ENCODE measurements at places on chromosomes 12 and 14.
A peak's percentile ranks its signal among the peaks of the same experiment; 100 is the strongest.

DNA sequence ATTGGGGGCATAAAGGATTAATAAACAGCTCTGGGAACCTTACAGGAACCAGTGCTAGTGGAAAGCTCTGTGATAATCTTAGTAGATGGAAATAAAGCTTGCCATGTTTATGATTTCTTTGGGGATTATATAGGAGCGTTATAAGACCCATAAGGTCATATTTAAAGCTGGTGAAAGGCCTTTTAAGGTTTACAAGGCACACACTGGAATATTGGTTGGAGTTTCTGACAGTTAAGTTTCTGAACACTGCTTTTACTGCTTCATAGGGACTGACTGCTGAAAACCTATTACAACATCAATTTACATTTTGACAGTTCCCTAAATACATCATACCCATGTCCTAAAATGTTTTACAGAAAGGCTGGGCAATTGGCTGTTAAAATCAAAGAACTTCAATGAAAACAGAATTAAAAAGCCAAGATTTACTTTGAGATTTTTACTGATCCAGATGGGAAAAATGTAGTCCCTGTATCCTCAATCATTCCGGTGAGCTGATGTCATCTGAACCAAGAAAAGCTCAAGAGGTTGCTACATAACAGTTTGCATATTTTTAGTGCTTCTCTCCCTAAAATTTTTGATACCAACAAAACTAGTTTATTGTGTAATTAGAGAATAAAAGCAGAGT is 153.7 kb upstream of the IGF1 start:
- DNase-seq: no peak

DNA sequence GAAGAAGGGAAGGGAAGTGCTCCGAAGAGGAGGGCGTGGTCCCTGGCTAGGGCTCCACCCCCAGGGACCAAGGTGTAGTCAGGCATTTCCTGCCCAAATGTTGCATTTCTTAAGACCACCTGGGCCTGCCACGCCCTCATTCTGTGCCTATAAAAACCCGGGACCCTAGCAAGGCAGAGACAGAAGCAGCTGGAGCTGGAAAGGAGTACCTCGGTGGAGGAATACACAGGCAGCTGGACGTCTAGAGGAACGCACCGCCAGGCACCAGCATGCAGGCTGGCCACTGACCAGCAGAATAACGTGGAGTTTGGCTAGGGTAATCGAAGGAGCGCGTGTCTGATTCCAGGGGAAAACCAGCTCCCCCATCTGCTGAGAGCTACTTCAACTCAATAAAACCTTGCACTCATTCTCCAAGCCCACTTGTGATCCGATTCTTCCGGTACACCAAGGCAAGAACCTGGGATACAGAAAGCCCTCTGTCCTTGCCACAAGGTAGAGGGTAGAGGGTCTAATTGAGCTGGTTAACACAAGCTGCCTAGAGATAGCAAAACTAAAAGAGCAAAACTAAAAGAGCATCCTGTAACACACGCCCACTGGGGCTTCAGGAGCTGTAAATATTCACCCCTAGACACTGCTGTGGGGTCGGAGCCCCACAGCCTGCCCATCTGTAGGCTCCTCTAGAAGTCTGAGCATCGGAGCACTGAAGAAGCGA is 21.0 kb downstream of the CFL2 start:
- DNase-seq: peak; percentile 57

DNA sequence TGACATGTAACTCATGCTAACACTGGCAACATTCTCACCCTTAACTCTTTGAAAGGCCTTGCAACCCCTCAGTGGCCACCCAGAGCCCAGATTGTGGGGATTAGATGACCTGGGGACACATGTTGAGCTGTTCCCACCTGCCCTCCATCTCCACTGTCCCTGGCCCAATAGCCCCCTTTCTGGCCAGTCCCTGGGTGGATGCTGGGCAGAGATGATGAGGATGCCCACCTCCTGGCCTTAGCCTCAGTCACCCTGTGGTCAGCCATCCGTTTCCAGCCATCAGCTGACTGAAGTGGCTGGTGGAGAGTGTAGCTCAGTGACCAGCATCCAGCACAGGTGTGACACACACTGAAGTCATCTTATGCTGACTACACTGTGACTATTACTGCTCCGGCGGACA is 4.7 kb downstream of the ANHX start:
- DNase-seq: no peak

- DNase-seq: no peak
Measured at GRCh38 chr12:95198914-95199313, 18.4 kb downstream of the FGD6 start.

- no peak for DNase-seq
Measured at GRCh38 chr12:53612978-53613377, 13.2 kb downstream of the ATF7 start.

DNA sequence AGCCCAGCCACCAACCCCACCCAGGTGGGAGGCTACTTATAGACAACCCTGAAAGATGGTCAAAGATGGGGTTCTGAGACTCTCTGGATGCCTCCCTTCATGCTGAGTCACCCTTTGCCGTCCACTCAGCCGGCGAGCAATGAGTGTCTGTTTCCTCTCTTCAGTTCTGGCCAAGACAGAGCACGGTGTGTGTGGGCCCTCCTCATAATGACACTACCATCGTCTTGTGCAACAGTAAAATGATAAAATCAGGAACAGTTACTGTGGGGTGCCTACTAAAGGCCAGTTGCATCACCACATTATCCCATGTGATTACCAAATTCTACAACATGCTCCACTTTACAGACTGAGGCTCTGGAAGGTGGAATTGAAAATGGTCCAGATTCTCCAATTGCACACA is 7.0 kb upstream of the BDKRB1 start:
- DNase-seq: no peak

DNA sequence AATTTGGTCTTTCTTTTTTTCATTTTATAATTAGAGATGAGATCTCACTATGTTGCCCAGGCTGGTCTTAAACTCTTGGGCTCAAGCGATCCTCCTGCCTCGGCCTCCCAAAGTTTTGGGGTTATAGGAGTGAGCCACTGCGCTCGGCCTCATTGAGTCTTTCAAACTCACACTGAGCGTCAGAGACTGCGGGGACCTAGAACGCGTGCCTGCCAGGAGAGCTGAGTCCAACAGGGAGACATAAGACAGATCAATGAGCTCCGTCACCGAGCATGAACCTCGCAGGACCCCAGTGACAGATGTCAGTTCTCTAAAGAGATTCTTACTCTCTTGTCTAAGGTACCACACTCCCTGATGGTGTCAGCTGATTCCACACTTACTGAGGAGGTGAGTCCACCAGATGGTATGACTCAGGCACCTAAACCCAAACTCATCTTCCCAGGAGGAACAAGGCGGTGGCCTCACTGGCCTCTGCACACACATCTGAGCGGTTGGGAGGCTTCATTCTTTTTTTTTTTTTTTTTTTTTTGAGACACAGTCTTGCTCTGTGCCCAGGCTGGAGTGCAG is 58.9 kb downstream of the CCDC88C start:
- DNase-seq: no peak

GRCh38 chr12:77308056-77308455 is 242.7 kb upstream of the E2F7 start:
- DNase-seq: no peak

DNA sequence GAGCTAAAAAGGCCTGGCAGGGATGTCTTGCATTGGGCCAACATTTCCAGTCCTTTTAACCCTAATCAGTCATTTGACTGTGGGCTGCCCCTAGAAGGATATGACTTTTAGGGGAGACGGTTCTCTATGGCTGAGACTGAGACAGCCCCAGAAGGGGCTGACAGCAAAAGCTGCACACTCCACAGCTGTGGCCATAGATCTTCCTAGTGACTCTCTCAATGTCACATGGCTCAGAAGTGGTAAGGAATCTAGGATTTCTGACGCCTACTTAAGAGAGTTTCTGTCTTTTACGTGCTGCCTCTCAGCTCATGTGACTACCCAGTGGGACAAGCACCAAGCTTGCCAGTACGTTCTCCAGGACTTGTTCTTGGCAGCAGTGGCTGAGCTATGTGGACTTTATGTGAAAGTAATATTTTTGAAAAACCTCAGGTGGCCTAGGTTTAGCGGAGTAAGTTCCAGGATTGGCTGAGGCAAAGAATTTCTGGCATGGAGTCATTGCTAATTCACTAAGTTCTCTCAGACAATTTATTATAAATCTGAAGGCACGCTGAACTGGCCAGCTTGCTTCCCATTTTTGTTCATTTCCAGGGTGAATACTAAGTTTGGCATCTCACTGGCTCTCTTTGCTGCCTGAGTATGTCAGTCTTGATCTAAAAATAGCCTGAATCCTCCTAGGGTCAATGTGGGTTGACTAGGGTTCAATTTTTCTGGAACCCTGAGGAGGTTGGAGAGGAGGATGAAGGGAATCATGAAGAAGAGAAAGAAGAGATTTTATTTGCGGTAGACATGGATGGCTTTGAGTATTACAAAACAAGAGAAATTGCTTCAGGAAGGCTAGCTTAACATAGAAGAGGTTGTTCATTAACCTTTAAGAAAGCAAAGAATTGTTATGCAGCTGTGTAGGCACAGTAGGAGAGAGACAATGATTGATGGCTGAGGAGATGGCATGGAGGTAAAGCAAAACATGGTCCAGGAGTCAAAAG is 271.8 kb downstream of the AEBP2 start:
- no peak for DNase-seq

- no peak for DNase-seq
Measured at GRCh38 chr14:86815341-86815740, 1177.6 kb downstream of the GALC start.

- DNase-seq: no peak
Measured at GRCh38 chr14:89262041-89262440, 155.0 kb downstream of the FOXN3 start.

DNA sequence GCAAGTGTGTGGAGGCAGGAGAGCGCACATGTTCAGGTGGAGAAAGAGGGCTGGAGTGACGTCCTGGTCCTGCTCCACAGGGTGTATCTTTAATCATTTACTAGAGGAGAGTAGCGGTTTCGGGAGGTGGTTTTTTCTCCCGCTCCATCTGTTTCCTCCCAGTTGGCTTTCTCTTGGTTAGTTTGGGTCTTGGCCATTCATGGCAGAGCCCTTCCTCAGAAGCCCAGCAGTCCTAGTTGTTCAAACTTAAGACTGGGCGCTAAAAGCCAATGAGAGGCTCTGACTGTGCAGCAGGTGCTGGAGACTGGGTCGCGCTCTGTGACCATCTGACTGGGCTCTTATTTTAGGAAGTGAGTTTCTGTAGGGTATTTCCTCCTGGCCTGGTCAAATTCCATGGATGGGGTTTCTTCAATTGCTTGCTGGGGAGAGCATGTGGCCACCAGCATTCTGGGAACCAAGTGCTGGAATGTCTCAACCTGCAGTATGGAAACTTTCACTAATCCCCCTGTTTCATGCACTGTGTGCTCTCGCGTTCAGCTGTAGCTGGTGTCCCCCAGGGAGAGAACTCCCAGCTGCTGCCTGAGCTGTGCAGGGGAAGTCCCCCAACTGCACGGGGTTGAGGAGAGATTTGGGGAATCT is 27.4 kb upstream of the TSPAN9 start:
- DNase-seq: no peak

DNA sequence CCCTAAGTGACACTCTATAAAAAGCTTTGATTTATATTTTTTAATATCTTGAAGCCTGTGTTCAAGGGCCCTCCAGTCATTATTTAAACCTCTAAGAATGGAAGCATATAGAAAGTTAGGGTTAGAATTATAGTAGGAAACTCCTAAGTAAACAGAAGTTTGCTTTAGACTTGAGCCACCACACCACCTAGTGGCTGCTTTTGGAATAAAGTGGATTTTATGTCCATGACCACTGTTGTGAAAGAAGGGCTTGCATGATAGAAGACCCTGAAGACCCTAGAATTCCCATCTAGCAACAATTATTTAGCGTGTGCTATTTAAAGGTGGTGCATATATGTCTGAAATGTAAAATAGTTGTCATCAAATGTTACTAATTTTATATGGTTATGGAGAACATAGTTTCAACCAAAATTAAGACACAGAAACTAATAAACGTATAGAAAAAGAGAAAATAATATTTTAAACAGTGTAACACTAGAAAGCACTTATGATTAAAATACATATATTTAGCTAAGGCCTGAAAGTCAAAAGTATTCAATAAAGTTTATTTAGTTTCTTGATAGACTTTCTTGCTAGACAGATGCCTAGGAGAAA is 21.3 kb downstream of the LRRIQ1 start:
- no peak for DNase-seq

- no peak for DNase-seq
Measured at GRCh38 chr14:106094654-106095189, 568.3 kb downstream of the TMEM121 start.

GRCh38 chr14:103597623-103598377 is 31.2 kb upstream of the KLC1 start:
- DNase-seq: no peak

GRCh38 chr14:38145142-38145541 is 62.6 kb upstream of the SSTR1 start:
- no peak for DNase-seq

- DNase-seq: no peak
Measured at GRCh38 chr14:75042035-75042434, 9.2 kb downstream of the MLH3 start.

DNA sequence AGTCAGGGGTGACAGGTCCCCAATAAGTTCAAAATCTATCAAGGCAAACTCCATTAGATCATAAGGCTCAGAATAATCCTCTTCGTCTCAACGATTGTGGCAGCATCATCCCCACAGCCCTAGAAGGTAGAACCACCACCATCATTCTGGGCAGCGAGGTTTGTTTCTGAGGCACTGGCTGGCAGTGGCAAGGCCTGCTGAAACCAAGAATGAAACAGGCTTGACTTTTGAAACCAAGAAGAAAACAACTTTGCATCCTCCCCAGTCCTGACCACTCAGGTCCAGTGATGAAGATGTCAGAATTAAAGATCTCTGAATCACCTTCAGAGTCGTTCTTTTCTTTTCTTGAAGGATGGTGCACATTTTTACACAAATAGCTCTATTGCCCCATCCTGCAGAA is 152.6 kb upstream of the SYT1 start:
- no peak for DNase-seq

DNA sequence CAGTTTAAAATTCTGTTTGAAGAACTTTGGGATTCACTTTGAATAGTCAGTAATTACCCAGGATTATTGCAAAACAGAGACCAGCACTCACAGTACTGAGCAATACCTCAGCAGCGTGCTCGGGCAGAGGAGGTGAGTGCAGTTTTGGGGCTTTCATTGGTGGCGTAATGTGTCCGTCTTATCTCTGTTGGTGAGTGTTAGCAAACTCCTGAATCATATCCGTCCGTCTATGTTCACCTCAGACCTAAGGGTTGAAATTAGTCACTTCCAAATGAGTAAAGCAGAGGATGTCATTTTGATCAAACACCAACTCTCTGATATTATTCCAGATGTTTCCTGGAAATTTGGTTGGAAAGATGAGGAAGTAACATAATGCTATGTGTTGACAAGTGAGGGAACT is 82.8 kb downstream of the BORCS5 start:
- DNase-seq: peak; percentile 73

GRCh38 chr12:122421187-122421820 is 1.2 kb downstream of the CLIP1 start:
- peak; percentile 64 for DNase-seq

- DNase-seq: no peak
Measured at GRCh38 chr12:77996670-77997069, 166.0 kb downstream of the NAV3 start.

DNA sequence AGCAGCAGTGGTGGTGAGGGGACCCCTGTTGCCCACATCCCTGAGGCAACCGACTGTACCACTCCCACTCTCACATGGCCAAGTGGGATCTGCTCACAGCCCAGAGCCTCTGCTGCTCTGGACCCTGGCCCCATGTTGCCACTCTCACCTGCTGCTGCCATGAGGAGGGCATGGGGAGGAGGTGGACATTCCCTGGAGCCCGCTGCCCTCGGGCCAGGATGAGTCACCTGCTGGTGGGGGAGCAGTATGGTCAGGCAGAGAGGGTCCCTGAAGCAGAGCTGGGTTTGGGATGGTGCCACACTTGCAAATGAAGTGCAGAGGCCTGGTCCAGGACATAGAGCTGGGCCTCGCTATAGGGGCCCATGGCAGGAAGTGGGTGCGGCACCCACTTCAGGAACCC is 26.1 kb downstream of the SDR9C7 start:
- peak; percentile 44 for DNase-seq

Data from upper lobe of left lung (tissue), 6 donors.